ENCODE measurements at places on chromosomes 3 and 15.

GRCh38 chr15:29682361-29682760, 139.9 kb downstream of the TJP1 start:
- peak; percentile 37 for DNase-seq

- no peak for DNase-seq
Measured at GRCh38 chr3:129439226-129439816, 427 bp downstream of the MBD4 start.

DNA sequence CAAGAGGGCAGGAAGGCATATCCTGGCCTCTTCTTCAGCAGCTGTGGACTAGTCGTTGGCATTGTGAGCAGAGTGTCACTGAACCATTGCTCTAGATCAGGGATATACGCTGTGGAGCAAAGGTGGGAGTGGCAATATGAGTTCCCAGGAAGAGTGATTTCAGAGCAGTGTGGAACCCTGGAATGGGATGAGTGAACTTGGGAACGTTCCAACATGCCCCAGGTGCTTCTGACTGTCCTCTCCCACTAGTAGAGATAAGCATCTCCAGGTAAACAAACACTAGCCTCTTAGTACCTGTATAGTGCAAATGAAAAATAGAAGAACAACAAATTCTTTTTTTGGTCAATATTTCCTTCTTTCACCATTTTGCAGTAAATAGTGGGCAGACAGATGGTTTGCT, 123.6 kb upstream of the VEPH1 start:
- no peak for DNase-seq

DNA sequence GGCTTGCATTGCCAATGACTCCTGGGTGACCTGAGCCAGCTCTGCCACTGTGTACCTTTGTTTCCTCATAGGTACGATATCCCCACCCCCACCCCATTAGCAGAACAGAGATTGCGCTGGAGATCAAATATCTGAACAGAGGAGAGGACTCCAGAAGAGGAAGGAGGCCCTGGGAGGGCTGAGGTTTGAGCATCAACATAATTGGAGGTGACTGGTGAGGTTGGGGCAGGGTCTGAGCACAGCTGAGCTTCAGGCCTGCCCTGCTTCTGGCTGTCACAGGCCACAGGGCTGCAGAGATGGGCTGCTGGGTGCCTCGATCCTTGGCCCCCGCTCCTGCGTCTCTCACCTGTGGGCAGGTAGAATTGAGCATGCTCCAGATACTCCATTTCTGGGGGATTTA, 21.3 kb upstream of the CACNA2D2 start:
- DNase-seq, result peak; percentile 72

- DNase-seq, result no peak
Measured at GRCh38 chr3:150341891-150342290, 66.2 kb upstream of the TSC22D2 start.

DNA sequence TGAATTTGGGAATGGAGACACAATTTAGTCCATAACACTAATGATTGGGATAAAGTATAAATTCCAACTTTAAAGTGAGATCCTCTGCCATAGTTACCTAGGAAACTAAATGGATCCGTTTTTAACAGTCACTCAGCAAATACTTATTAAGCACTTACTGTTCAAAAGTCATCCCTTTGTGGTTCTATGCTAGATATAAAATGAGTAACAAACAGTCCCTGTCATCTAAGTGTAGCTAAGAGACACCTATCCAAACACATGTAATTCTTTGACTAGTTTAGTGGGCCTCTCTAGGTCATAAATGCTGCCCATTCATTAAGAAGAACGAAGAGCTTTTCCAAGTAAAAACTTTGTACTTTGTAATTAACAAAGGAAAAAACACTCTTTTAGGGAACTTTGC, 244.2 kb upstream of the CDIN1 start:
- no peak for DNase-seq

DNA sequence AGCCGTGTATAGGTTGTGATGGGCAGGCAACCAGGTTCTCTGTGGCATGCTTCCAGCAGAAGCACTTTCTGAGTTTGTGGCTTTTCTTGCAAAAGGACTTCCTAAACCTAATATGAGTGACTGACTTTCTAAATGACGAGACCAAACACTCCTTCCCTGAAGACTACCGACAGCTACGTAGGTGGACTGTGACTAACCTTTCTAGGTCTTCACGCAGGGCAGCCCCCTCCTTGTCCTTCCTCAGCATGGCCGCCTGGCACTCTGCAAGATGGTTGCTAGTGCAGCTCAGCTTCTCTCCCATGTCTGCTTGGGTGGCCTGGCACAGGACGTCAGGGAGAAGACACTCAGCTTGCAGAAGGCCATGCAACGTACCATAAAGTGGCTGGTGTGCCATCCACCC, 20.9 kb downstream of the CXCR6 start:
- DNase-seq, result no peak

- DNase-seq, result no peak
Measured at GRCh38 chr3:8319935-8320634, 181.5 kb upstream of the LMCD1 start.

DNA sequence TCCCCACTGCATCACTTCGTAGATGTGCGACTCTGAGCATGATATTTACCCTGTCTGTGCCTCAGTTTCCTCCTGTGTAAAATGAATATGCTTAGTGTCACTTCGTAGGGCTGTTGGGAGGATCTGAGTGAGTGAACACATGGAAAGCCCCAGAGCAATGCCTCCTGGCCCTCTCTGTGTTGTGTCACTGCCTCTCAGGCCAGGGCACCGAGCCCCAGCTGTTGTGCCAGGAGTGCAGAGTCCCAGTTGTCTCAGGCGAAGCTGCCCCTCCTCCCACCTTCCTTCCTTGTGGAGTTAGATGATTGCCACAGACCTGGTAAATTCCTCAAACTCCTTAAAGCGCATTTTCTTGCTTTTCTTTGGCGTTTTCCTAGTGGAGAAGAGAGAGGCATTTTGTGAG, 26.2 kb downstream of the EFCAB12 start:
- no peak for DNase-seq

GRCh38 chr15:90955624-90956273, 1.1 kb downstream of the RCCD1 start:
- no peak for DNase-seq

DNA sequence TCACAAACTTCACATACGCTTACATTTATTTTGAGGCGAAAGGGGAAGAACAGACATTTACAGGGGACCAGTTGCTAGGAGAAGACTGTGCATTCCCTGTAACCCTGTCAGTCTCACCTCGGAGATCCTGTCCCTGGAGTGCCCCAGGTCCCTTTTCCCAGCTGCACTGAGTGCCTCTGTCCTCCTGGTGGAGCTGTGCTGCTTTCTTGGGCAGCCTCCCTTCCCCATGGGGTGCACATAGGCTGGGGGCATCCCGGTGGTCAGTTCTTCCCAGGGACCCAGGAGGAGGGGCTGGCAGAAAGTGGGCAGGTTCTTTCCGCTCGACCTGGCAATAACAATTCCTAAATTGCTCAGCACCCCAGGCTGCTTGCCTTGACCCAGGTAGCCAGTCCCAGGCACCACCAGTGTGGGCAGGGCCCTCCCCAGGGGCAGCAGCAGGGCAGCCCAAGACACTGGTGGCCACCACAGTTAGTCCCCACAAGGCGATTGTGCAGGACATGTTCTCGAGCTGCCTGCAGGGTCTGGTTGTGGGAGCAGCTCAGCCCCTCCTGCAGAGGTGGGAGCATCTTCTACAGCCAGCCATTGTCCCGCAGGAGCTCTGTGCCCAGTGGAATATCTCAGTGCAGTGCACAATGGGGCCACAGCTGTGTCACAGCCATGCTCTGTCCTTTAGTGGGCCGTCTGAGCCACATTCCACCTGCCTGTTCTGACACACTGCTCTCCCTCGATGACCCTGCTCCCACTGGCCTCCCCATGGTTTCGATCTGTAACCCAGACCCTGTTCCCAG, 36.3 kb downstream of the APBA2 start:
- DNase-seq, result peak; percentile 66

GRCh38 chr3:133937756-133938601, 42.3 kb upstream of the RAB6B start:
- no peak for DNase-seq

GRCh38 chr15:70299931-70300869, 202.5 kb upstream of the TLE3 start:
- no peak for DNase-seq

DNA sequence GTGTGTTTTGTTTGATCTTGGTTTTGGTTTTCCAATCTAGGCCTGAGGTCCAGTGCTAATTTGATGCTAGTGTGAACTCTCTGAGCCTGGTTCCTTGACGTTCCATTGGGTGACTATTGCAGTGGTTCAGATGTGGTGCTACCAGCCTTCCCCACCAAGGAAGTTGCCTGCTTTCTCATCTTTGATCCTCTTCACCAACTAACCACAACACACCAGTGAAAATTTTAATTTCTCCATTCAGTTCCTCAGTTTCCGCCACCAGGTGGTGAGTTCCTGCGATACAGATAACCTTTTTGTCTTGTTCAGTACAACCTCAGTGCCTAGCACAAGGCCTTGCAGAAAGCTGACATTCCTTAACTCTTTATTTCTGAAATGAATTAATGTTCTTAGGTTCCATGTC, 337.4 kb upstream of the TPRG1 start:
- DNase-seq, result no peak

DNA sequence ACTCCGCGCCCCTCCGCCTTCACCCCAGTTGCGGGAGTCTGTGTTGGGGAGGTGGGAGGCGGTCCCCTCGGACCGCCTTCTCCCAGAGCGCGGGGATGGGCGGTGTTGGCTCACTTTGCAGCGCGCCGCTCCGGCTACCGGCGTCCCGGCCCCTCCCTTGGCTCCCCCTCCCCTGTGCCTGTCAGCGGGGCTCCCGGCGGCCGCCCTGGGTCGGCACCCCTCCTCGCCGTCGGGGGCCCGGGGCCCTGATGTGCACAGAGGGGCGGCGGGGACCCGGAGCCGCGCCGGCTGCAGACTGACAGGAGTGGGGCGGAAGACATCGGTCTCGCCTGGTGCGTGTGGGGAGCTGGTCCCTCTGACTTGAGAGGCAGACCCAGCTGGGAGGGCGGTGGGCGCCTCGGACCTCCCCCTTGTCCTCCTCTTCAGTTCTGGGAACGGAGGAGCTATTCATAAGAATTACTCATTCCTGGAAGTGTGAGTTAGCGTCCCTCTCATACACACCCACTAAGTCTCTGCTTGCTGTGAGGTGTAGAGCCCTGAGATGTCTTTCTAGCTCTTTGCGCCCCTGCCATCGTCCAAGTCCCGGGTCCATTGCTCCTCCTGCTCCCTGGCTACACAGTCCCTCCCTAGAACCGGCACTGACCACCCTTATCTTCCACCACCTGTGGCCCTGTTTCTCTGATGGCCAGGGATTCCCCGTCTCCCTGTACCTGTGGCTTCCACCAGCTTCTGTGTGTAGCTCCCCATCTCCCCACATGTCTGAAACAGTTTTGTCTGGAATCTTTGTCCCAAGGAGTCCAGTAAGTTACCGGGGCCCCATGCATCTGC, 42.3 kb upstream of the ROPN1 start:
- DNase-seq, result peak; percentile 72

GRCh38 chr3:95351158-95351557, 1288.3 kb downstream of the NSUN3 start:
- DNase-seq, result no peak

DNA sequence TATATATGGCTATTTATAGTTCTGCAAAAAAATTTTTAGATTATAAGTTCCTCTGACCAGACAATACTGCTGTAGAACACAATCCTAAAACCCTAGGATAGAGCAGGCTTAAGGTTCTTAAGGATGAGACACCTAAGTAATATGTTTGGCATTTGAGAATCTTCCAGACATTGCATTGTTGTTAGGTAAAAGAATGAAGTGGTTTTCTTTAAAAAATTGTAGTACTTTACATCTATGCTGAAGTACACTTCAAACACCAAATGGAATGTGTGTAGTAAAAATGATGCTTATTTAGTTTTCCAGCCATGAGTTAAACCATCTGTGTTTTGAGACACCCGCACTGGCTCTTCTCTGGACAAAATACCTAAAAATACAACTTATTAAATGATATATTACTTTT, 857.7 kb downstream of the OTOL1 start:
- DNase-seq, result no peak

DNA sequence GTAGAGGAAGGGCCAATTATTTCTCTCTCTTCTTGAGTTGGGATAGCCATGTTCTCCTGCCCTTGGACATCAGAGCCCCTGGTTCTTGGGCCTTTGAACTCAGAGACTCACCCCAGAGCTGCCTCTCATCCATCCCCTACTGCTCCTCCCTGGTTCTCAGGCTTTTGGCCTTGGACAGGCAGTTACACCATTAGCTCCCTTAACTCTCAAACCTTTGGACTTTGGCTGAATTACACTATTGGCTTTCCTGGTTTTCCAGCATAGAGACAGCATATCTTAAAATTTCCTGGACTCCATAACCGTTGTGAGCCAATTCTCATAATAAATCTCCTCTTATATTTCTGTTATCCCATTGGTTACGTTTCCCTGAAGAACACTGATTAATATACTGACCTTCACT, 63.7 kb upstream of the CHL1 start:
- no peak for DNase-seq

- no peak for DNase-seq
Measured at GRCh38 chr15:99450896-99451358, 114.9 kb upstream of the MEF2A start.

DNA sequence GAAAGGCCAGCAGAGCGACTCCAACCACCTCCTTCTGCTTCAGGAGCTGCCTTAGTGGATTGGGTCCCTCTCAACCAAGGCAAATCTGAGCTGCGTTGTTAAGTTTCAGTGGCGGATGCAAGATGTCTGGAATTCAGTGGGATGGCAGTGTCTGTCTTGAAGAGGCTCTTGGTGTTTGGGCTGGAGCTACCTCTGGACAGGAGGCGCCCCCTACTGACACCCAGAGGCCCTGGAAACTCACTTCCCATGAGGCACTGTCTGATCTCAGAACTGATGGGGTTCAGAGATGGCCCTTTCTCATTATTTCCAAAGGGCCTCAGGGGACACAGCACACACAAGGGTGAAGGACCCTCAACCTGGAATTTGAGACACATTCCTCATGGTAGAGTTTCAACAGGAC, 6.0 kb upstream of the SLC28A1 start:
- DNase-seq, result peak; percentile 55

DNA sequence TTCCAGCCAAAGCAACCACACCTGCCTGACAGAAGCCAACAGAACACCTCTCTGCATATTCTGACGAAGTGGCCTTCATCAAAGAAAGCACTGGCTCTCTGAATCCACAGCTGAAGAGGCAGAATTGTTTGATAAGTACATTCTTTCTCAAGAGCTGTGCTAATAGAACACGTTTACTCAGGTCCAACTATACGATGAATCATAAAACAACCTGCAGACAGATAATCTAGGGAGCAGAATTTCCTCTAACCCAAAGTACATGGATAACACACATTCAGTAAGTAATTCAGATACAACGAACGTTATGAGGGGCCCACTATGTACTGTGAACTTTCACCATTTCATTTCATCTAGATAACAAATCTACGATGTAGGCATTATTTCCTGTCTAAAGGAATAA, 25.4 kb downstream of the ALDH1A2 start:
- DNase-seq, result no peak

DNA sequence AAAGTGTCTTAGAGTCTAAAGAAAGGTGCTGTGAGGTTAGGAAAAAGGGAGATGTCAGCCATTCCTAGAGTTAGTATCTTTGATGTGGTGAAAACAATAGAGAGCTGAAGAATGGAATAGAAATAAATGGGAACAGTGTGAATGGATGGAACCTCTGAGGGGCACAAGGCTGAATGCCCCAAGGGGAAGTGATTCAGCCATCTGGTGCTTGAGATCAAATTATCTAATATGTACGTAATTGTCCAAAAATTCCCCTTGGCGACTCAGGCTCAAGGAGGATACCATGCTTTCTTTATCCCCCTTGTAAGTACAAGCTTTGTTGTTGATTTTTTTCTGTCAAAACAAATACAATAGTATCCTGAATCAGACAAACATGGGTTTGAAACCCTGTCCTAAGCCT, 361.6 kb downstream of the LSAMP start:
- DNase-seq, result no peak

GRCh38 chr15:63089260-63090043, 32.2 kb upstream of the LACTB start:
- DNase-seq, result peak; percentile 33

Measured in retina (tissue), 1 donor.